ENCODE measurements at places on chromosomes 4 and X.

- no peak for DNase-seq
Measured at GRCh38 chr4:91118597-91118996, 991.4 kb downstream of the CCSER1 start.

DNA sequence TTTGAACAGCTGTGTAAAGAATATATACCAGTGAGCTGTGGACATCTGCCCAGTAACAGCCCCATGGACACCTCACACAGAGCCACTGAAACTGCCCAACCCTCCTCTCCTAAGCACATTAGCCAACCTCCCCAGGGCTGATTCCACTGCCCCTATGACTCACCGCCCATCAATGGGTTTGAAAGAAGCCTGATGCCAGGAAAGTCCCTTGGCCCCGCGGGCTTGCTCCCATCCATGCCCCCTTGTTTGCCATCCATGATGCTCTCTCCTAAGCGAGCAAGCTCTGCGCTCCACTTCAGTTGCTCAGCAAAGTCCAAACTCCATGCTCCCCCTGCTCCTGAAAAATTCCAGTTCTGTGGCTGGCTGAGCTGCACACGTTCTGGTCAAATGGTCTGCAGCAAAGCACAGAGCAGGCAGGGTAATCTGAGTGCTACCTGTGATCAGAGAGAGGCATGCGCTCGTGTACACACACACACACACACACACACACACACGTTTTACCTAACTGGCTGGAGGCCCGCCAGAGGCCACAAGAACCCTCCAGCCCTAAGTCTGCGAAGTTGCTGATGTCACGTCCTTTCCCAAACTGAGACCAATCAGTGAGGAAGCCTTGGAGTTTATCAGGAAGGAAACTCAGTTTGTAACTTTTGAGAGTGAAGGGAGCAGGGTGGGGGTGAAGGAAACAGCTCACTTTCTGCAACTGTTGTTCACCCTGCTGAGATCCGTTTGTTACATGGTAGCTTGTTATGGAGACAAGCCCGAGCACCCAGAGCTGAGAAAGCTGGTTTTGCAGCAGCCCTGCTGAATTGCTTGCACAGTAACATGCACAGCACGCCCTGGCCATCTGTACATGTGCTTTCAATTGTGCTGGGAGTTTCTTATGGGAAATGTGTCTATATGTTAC, at the start of gene ASB9:
Gene ASB9 (minus strand): TSS at position 466 of the 904 bp plus-strand sequence. CDS start 209 bp downstream, at position 257.
- DNase-seq, result peak; percentile 69

GRCh38 chrX:13014111-13015096, 30.0 kb downstream of the FAM9C start:
- no peak for DNase-seq

DNA sequence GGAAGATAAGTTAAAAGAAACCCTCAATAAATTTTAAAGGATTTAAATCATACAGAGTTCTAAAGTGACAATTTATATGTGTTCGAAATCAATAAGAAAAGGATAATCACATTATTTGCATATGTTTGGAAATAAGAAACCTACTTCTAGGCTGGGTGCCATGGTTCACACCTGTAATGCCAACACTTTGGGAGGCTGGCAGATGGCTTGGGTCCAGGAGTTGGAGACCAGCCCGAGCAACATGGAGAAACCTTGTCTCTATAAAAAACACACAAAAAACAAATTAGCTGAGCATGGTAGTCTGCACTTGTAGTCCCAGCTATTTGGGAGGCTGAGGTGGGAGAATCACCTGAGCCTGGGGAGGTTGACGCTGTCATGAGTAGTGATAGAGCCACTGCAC, 8.1 kb upstream of the SAP30 start:
- DNase-seq, result no peak

DNA sequence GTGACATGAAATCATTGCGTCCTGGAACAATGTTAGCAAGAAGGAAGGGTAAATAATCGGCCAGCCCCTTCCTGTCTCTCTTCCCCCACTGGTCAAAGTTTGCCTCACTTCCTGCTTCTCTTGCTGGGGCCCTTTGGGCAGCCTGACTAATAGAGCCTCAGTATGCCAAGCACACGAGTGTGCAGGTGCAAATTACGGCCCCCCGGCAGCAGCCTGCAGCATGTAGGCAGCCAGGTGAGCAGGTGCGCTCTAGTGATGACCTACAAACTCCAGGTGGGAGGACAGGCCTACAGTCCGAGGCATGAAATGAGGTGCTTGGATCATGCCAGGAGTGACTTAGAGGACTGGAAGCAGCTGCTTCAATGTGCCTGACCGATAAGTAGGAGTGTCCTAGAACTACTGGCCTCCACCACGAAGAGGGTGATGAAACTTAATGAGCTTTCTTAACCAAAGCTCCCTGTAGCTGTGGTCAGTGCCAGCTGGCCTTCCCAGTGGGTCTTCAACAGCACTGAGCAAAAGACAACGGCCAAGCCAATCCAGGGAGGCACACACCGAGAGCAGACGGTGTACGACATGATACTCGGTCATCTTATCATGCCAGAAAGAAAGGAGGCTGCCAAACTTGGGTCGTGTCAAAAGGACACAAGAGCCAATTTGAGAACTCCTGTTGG, 26.1 kb upstream of the FAT1 start:
- no peak for DNase-seq

DNA sequence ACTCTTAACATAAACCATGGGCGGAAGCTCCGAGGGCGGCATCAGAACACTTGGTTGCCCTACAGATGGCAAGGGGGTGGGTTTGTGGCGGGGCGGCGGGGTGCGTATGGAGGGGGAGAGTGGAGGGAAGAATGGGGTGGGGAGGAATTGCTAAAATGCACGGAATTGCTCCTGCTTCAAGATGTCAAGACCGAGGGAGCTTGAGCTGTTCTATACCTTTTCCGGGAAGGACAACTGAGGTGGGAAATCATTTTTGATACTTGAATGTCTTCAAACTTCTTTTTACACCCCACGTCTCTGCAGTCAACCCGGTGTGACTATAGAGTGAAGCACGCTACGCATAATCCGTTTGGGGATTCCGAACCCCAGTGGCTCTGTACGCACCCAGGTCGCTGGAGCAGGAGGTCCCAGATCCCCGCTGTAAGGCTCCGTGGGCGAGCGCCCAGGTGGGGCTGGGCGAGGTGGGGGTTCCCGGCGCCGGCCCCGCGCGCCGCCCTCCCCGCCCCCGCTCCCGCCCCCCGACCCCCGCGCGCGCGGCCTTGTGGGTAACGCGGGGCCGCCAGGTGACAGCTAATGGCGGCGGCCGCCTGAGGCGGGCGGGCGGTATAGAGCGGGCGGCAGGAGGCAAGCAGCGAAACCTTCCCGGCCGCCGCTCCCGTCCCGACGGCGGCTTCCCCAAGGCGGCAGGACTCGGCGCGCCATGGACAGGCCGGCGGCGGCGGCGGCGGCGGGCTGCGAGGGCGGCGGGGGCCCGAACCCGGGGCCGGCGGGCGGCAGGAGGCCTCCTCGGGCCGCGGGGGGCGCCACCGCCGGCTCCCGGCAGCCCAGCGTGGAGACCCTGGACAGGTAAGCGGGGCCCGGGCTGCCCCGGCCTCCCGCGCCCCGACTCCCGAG, at the start of gene MTMR1:
Gene MTMR1 (plus strand): TSS at position 566 of the 894 bp plus-strand sequence. CDS start 135 bp downstream, at position 701.
- DNase-seq, result peak; percentile 24

DNA sequence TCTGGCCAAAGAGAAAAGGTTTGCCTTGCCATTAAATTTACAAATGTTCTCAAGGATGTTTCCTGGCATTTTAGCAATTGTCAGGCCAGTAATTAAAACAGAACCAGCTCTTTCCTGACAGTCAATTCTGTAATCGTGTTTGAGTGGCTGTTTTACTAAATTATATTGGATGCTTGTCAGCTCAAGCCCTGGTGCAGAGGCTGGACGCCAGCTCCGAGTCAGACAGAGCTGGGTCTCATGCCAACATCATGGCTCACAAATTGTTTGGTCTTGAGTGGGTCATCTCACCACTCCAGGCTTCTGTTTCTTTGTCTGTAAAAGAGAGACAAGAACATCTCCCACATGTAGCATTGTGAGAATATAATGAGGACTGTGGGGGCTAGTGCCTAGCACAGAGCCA, 190.3 kb upstream of the PSAPL1 start:
- no peak for DNase-seq

- DNase-seq, result peak; percentile 81
Measured at GRCh38 chr4:56799824-56800756, 21.4 kb downstream of the SPINK2 start.

DNA sequence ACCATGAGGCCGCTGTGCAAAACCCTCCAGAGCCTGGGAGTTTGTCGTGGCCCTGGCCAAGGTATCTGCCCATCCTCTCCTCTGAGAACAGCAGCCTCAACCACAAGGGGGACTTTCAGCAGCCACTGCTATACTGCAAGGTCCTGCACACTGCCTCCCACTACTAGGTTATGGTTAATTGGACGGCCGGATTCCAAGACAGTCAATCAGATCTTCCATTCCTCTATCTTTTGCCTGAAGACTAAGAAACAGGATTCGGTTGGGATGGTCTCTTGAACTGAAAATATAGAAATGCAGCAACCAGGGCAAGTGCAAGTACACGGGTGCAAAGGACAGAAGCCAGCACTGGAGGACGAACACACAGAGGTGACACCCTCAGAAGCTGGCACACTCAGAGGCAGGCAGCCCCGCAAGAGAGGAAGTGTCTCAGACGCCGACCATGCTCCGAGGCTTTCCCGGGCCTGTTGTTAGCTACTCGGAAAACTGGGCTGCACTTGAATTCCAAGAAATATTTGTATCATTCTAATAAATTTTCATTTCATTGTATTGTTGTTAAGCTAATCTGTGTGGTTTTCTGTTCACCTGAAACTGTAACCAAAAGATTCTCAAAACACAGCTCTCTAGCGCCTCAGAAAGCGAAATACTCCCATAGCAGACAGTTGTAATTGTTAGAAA, 63.3 kb downstream of the AFAP1 start:
- no peak for DNase-seq

DNA sequence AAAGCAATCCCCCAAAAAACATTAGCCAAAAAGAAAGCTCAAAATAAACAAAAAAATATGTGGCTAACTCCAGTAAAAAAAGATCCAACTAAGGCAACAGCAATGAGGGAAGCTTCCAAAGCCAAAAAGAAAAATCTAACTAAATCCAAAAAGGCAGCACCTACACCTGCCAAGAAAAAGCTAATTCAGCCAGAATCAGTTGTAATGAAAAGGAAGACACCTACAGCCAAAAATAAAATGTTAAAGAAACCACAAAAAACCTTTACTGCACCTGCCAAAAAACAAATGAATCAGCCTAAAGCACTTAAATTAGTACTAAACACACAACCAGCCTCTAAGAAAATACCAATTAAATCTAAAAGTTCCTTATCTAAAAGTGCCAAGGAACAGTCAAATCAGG, 37.2 kb upstream of the CABS1 start:
- no peak for DNase-seq

- peak; percentile 9 for DNase-seq
Measured at GRCh38 chrX:109709129-109709631, 23.9 kb downstream of the ACSL4 start.

GRCh38 chrX:2708021-2708420, 16.9 kb downstream of the CD99 start:
- DNase-seq, result no peak

- DNase-seq, result no peak
Measured at GRCh38 chrX:11205796-11206195, 87.4 kb upstream of the AMELX start.

DNA sequence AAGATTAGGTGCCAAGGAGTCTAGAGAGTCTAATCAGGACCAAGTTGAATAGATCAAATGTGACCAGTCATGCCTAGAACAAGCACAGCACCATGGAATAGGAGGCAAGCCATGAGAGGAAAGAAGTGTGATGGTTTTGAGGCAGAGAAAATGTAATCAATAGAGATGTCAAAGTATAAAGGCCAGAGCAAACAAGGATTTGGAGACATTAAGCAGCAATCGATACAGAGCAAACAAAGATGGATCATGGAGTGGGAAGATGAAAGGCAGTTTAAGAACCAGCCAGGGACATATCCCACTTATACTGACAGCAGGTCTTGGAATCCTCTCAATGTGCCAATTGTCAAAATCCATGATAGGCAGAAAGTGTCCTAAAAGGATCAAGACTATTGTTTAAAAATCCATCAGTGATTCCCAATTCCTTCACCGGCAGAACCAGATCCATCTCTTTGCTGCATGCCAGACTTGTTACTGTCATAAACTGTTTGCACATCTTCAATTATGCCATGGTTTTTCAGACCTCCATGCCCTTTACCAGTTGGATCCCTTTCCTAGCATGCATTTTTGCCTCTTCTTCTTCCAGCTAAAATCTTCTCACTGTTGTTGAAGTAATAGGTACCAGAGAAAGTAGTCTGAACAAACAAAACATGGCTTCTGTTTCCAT, 520.7 kb upstream of the ARX start:
- DNase-seq, result no peak

DNA sequence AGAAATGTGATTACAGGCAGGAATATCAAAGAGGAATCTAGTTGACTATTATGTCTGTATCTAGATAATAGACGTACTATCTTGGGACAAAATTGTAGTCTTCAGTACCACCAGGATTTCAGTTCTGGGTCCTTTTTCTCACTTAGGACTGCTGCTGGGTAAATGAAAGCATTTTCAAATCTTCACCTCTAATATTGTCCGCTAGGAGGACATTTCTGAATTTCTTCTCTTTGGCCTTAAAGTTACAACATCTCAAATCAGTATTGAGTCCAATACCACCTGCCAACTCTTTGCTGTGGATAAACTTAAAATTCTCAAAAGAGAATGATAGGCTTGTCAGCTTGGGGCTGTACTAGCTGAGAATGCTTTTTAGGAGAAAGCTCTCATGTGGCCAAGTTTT, 6.0 kb downstream of the FGF16 start:
- DNase-seq, result no peak

- no peak for DNase-seq
Measured at GRCh38 chrX:150712619-150713018, 19.4 kb downstream of the MTMR1 start.

GRCh38 chrX:107102980-107103379, 15.6 kb downstream of the RBM41 start:
- DNase-seq, result no peak

DNA sequence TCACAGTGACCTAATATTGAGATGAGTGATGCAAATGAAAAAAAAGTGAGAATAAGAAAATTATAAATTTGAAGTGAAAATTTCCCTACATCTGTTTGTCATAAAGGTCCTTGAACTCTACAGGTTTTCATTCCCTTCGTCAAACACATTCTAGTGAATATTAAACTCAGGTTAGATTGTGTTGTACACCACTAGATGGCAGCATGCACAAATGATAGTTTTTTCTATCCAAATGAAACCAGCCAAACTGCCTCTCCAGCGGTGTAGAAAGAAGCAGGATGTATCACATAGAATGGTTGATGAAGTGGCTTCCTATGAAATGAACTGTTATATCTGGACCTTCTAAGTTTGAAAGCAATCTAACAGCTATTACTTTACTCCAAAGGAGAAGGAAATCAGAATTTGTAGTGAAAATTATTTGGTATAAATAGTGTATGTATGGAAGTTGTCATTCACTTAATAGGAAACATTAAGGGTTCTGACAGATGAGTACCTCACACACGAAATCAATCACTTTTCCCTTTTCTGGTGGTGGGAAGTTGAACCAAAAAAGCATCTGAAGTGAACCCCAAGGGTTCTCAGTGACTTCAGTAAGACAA, 382.7 kb downstream of the UNC5C start:
- peak; percentile 48 for DNase-seq

GRCh38 chr4:48483777-48484493, 792 bp downstream of the SLC10A4 start:
- no peak for DNase-seq
